ENCODE measurements at places on chromosomes 3 and 15. TPM values are rescaled to one million over a fixed set of nuclear protein-coding genes. Genes with fewer than 3 reads are reported as not detected.

DNA sequence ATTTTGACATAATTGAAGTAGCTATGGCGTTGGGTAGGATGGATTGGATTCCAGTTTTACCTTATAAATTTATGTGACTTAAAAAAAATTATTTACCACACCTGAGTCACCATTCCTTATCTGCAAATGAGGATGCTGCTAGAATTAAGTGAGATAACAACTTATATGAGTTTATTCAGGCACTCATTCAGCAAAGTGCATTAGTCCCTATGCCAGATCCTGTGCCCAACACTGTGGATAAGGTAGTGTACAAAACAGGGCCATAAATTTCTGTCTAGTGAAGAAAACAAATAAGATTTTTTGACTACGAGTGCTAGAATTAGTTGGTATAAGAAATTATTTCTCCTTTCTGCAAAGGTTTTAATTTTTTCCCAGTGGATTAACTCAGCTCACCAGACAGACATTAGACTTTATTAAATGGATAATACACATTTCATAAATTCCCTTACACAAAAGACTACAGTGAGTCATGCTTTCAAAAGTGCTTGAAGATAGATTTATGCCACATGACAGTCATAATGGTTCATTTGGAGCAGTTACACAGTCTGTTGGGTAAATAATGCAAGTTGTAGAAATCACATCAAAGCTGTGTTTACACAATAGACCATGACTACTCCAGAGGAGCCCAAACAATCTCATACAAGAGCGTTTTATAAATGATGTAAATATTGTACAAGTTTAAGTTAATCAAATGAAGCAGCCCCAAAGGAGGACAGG is 129.9 kb upstream of the TGFBR2 start:
- DNase-seq = no peak

- DNase-seq = no peak
Observed at GRCh38 chr3:184228376-184229137, 828 bp upstream of the VWA5B2 start.

DNA sequence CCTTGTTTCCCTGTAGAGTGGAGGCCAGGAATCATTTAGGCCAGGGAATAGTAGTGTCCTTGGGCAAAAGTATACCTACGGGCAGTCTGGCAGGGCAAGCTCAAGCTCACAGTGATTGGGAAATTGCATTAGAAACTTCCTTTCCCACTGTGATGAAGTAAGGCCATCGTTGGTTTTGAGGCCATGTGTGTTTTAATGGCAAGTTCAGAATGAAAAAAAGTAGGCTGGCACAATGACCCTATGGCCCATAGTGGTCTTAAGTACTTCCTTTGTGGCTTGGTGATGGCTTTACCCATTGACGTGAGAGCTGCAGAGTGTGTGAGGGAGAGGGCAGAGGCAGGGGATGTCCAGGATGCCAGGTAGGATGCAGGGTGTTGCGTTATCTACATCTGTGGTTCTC is 28.8 kb downstream of the LIMD1 start:
- DNase-seq = no peak

- DNase-seq = no peak
Observed at GRCh38 chr15:20349774-20350498, 191.7 kb downstream of the GOLGA6L6 start.

- DNase-seq = no peak
Observed at GRCh38 chr3:157336252-157337009, 100.2 kb upstream of the PTX3 start.

- DNase-seq = no peak
Observed at GRCh38 chr3:82133070-82133606, 371.7 kb upstream of the GBE1 start.

DNA sequence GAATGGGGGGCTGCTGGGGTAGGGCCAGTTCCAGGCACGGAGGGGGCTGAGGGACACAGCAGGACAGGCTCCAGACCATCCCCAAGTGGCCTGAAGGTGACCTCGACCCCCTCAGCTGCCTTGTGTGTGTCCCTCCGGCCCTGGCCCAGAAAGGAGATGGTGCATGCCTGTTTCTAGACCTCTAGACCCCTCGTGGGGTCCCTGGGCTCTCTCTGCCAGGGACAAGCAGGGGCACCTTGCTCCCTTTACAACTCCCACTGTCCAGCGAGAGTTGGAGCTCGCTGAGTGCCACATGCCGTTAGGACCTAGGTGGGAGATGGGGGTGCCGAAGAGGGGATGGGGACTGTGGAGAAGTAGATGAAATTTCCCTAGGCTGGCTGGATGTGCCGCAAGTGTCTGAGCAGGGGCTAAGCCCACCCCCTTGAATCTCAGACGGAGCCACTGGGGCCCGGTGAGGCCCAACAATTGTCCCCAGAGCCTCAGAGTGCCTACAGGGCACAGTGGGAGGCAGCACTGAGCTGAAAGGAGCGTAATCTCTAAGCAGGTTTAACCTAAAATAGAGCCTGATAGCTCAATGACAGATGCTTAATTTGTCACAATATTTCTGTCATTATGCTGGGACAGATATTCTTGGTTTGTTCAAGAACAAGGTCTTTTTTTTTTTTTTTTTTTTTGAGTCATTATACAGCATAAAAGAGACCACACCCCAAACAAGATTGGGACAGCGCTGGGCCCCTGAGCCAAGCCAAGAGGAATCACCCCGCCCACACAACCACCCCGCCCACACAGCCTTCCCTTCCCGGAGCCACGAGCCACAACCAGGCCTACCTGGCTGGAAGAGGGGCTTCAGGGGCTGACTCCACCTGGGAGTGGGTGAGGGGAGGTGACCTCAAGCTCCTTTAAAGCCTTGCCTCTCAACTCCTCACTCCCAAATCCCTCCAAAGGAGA is 23.6 kb upstream of the KLF13 start:
- no peak for DNase-seq

- peak; percentile 20 for DNase-seq
Observed at GRCh38 chr3:116141724-116142123, 303.6 kb downstream of the LSAMP start.

DNA sequence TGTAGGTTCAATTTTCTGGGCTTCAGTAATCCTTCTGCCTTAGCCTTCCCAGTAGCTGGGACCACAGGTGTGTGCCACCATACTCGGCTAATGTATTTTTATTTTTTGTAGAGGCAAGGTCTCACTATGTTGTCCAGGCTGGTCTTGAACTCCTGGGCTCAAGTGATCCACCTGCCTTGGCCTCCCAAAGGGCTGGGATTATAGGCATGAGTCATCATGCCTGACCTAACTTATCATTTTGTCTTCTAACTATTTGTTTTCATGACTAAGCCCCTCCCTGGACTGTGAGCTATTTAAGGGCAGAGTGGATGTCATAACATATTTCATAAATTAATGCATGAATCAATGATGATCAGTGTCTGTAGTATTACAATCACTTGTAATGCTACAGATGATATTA is 56.1 kb upstream of the PIAS1 start:
- no peak for DNase-seq

DNA sequence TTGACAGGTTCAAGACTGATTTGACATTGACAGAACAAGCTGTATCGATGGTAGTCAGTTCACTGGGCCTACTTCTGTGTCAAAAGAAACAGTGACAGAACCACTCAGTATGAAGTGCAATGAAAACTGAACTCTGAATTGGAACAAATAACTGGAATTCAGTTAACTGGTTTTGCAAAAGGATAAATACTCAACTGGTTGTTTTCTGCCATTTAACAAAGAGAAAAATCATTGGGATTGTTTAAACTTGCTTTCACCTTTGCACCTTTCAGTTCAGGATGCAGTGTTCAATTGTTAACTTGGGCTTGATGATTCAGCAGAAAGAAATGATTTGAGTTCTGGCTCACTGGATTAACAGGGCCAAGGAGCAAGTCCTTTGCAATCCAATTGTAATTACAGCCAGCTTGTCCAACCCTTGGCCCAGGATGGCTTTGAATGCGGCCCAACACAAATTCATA is 4.9 kb downstream of the BTD start:
- peak; percentile 75 for DNase-seq

DNA sequence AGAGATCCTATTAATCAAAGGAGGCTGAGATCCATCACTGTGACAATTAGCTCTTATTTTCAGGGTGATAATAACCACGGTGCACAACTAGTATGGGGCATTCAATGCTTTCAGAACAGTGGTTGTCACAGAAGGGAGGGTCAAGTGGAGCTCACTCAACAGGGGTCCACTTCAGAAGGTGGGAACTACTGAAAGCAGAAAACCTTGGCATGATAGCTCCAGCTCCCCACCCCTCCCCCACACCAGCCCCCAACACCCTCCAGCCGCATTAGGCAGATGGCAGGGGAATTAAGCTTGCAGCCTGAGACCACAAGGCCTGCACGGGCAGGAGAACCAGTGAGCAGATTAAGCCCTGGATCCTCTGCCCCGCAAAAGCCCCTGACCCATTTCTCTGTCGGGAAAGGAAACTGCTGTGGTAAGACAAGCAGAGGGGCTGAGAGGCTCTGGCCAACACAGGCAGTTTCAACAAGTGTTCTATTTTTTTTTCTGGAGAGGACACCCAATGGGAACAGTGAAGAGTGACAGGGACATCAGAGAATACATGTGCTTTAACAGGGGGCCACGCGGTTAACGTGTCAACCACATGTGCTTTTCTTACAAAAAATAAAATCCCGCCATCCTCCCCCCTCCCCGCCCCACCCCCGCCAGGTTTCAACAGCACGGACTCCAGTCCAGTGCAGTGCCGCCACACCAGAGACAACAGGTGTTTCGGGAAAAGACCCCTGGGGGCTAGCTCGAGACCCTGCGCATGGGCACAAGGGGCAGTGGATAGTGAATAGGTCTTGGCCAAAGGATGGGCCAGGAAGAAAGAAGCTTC is 997 bp downstream of the FYCO1 start:
- no peak for DNase-seq

GRCh38 chr3:150249779-150250470 is 158.2 kb upstream of the TSC22D2 start:
- no peak for DNase-seq

DNA sequence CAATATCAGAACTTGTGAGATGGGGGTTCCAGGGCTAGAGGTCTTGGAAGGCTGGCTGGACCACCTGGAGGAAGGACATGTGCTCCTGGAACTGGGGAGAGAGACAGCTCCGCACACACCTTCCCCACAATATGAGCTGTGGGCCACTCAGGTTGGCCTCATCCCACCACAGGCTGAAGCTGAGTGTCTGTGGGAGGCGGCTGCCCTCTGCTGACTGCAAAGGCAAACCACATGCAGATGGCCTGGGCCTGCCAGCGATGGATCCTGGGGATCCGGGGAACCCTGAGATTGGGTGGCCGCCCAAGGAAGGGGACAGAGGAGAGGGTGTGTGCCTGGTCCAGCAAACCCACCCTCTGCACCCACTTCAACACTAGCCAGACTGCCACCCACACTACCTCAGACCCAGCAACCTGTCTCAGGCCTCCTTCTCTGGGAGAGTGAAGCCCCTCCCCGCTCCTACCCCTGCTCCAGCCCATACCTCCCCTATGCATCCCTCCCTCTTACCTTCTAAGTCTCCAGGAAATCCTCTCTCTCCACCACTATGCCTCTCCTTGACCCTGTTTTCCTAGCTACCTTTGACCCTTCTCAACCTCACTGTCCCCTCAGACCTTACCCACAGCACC is 44.8 kb downstream of the CYP11A1 start:
- no peak for DNase-seq

- peak; percentile 74 for DNase-seq
Observed at GRCh38 chr3:152235709-152236298, 32.9 kb upstream of the MBNL1 start.

- DNase-seq = no peak
Observed at GRCh38 chr3:20376665-20377217, 190.7 kb upstream of the SGO1 start.

GRCh38 chr3:24088782-24089181 is 143.7 kb downstream of the NR1D2 start:
- DNase-seq = no peak

- no peak for DNase-seq
Observed at GRCh38 chr3:42527368-42527917, 25.0 kb downstream of the VIPR1 start.

- no peak for DNase-seq
Observed at GRCh38 chr15:65914386-65914785, 45.1 kb downstream of the RAB11A start.

The ERICH6 gene
- not detected for total RNA-seq

The SAMMSON gene
- not detected for total RNA-seq

The HGD gene
- total RNA-seq = 5.9 TPM

The ALDH1L1 gene
- total RNA-seq = 0.06 TPM

The CLEC3B gene
- not detected for total RNA-seq

The NANOGP8 gene
- not detected for total RNA-seq
